ENCODE measurements at places on chromosomes 11 and 22. TPM values are rescaled to one million over a fixed set of nuclear protein-coding genes. Genes with fewer than 3 reads are reported as not detected.

DNA sequence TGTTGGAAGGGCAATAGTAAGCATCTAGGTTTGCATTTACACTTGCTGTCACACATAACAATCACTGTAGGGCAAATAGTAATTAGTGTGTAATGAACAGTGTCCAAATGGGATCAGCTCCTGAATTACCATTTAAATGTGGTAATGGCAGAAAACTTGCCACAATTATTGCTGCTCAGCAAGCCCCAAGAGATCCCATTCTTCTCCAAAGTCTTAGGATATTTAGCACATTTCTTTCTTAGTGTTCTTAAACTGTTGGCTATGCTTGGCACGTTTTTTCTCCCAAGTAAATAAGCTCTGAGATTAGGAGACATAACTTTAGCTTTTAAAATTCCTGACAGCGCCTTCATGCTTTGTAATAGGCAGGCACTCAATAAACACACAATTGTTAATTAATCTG is 1037.0 kb downstream of the DLG2 start:
- no peak for DNase-seq

GRCh38 chr11:102882389-102883024 is 7.7 kb upstream of the MMP12 start:
- DNase-seq: no peak

DNA sequence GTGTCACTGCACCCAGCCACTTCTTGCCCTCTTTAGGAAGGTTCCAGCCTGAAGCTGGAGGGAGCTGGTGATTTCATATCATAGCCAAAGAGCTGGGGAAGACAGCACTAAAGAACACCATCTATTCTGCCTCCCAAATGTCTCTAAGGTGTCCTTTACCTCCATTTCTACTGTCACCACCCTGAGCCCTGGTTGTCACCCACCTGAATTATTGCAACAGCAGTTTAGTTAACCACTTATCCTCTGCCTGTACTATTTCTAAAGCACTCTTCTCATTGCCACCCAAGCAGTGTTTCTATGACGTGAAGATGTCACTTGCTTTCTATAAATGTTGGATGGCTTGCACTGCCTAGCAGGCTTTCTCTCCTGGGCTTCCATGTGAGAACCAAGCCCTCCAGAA is 69.4 kb upstream of the EED start:
- no peak for DNase-seq

DNA sequence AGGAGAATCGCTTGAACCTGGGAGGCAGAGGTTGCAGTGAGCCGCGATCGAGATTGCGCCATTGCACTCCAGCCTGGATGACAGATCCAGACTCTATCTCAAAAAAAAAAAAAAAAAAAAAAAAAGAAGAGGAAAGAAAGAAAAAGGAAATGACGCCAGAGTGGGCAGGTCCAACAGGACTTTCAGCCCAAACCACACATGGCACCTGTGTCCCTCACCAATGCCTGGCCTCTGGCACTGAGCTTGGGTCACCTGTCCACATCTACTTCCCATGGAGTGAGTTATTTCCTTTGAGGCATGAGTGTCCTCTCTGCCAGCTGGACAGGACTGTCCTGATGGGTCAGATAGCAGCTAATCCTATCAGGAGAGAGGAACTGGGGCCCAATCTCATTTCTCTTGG is 15.2 kb upstream of the GCAT start:
- DNase-seq: no peak

- peak; percentile 62 for DNase-seq
Measured at GRCh38 chr11:68099474-68100405, 21.4 kb downstream of the CHKA start.

The OR5D16 gene
- total RNA-seq: not detected

GRCh38 chr11:69982690-69983570 is 95.2 kb upstream of the ANO1 start:
- no peak for DNase-seq

The PATE2 gene
- total RNA-seq: 1.1 TPM

The WNT7B gene
- not detected for total RNA-seq

The TOLLIP gene
- total RNA-seq: 37.5 TPM

- DNase-seq: no peak
Measured at GRCh38 chr11:100941033-100941432, 188.6 kb downstream of the PGR start.

DNA sequence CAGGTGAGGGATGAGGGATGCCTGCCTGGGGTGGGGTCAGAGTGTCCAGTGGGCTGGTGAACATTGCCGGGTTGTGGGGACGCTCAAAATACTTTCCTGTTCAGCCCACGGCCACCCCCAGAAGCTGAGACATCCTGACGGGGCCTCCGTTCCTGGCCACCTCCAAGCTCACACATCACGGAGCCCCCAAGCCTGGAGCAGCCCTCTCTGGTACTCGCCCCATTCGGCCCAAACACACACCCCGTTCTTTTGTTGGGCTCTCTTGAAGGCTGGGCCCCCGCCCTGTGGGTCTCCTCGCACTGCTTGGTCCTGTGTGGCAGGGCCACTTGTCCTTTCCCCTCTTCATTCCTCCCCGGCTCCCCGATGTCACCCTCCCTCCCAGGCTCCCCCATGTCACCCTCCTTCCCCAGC is 442.6 kb downstream of the TBC1D22A start:
- DNase-seq: no peak

All from OCI-LY7 (cell line).